Upper lobe of right lung (tissue), 1 donor: ENCODE measurements at places on chromosomes 1 and 21.
A peak's percentile ranks its signal among the peaks of the same experiment; 100 is the strongest.

GRCh38 chr1:43255438-43256210 lies 14.2 kb upstream of the TMEM125 start:
- peak; percentile 38 for DNase-seq
- H3K27ac ChIP-seq = no peak overlapping the region
- no peak overlapping the region for H3K4me3 ChIP-seq
- no peaks in the 10 kb centered on the region for H3K36me3 ChIP-seq
- H3K4me1 ChIP-seq = no peaks in the 10 kb centered on the region

DNA sequence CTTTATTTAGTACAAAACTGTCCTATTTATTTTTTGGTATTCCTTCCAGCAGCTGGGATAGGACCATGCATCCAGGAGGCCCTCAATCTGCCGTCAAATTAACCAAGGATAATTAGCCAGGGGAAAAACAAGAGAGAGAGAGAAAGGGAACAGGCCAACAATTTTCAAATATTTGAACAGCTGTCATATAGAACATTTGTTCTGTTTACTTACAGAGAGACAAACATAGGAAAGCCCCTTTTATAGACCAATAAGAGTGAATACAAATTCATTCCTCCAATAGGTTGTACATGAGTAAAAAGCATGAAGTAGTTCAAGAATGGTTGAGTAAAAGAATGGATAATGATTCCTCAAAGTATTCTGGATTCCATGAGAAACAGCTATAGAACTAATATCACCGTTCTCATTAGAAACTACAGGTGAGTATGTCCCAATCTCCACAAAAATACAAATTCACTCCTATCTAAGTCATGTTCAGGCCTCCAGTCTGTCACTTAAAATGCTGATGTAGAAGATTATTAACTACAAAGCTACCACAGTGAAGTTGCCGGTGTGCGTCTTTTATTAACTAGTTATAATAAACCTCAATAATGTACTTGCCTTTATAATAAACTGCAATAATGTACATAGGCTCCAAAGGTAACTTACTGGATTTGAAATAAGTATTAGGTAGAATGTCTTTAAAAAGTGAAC lies 64.8 kb upstream of the GNG4 start:
- no peak overlapping the region for H3K27ac ChIP-seq
- no peaks in the 10 kb centered on the region for H3K4me1 ChIP-seq
- H3K36me3 ChIP-seq = peaks cover 81% of the 10 kb centered on the region

- DNase-seq = no peak
- H3K36me3 ChIP-seq = no peaks in the 10 kb centered on the region
- peaks cover 6% of the 10 kb centered on the region for H3K4me1 ChIP-seq
- no peak overlapping the region for H3K4me3 ChIP-seq
These were observed 14.9 kb upstream of the NPPB start for GRCh38 chr1:11873395-11874257.

GRCh38 chr1:27607239-27607804 lies 3.4 kb upstream of the AHDC1 start:
- H3K27me3 ChIP-seq = no peaks in the 10 kb centered on the region
- no peaks in the 10 kb centered on the region for H3K36me3 ChIP-seq
- H3K27ac ChIP-seq = no peak overlapping the region

DNA sequence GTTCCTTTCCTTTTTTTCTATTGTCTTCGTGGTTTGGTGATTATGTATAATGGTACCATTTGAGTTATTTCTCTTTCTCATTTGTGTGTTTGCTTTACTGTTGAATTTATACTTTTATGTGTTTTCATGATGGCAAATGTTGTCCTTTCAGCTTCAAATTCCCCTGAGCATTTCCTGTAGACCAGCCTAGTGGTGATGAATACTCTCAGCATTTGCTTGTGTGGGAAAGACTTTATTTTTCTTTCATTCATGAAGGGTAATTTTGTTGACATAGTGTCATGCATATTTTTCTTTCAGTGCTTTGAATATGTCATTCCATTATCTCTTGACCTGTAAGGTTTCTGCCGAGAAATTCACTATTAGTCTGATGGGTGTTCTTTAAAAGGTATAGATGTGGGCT lies 166.6 kb upstream of the GORAB start:
- no peak overlapping the region for H3K4me3 ChIP-seq
- DNase-seq = no peak
- H3K36me3 ChIP-seq = no peaks in the 10 kb centered on the region
- no peaks in the 10 kb centered on the region for H3K4me1 ChIP-seq
- no peaks in the 10 kb centered on the region for H3K27me3 ChIP-seq
- no peak overlapping the region for H3K27ac ChIP-seq
